Cardiac ventricle fibroblast (primary cell): ENCODE measurements at places on chromosomes 5 and 9. TPM values are rescaled to one million over a fixed set of nuclear protein-coding genes. Genes with fewer than 3 reads are reported as not detected.

Gene FCN1
- not detected in 2 replicates for total RNA-seq

Gene CATSPER3
- not detected in 2 replicates for total RNA-seq

Gene PRKAA1
- 57.2 and 64.6 TPM in 2 replicates for total RNA-seq

Gene TTF1
- 5.0 and 7.4 TPM in 2 replicates for total RNA-seq

Gene SLC36A1
- total RNA-seq = 4.0 and 8.0 TPM in 2 replicates

Gene PCDHA12
- 0.06 and 0.34 TPM in 2 replicates for total RNA-seq

Gene PCDHB16
- 0.81 and 1.0 TPM in 2 replicates for total RNA-seq

Gene PIGO
- total RNA-seq = 10.8 and 11.3 TPM in 2 replicates

Gene CD14
- total RNA-seq = 0.15 and 1.3 TPM in 2 replicates

Gene OLFM1
- total RNA-seq = 3.7 and 5.4 TPM in 2 replicates

Gene NUTM2F
- total RNA-seq = not detected in 2 replicates

Gene SPAG8
- total RNA-seq = 1.4 TPM in 1 of 2 replicates, not detected in the other

Gene IFNA21
- total RNA-seq = not detected in 2 replicates

Gene COL5A1
- 582 and 650 TPM in 2 replicates for total RNA-seq

Gene LIFR
- 24.1 and 25.1 TPM in 2 replicates for total RNA-seq

Gene DBH
- total RNA-seq = not detected in 2 replicates

Gene TLX3
- total RNA-seq = not detected in 2 replicates

Gene CLK4
- total RNA-seq = 19.4 and 25.0 TPM in 2 replicates

Gene S1PR3
- total RNA-seq = 104 and 107 TPM in 2 replicates
